Activated naive CD4-positive, alpha-beta T cell (primary cell): ENCODE measurements at places on chromosomes 2 and 18.

- no peak for DNase-seq
Observed at GRCh38 chr2:3959372-3959771, 256.0 kb downstream of the DCDC2C start.

GRCh38 chr2:236641051-236641726 lies 71.6 kb downstream of the ACKR3 start:
- no peak for DNase-seq

DNA sequence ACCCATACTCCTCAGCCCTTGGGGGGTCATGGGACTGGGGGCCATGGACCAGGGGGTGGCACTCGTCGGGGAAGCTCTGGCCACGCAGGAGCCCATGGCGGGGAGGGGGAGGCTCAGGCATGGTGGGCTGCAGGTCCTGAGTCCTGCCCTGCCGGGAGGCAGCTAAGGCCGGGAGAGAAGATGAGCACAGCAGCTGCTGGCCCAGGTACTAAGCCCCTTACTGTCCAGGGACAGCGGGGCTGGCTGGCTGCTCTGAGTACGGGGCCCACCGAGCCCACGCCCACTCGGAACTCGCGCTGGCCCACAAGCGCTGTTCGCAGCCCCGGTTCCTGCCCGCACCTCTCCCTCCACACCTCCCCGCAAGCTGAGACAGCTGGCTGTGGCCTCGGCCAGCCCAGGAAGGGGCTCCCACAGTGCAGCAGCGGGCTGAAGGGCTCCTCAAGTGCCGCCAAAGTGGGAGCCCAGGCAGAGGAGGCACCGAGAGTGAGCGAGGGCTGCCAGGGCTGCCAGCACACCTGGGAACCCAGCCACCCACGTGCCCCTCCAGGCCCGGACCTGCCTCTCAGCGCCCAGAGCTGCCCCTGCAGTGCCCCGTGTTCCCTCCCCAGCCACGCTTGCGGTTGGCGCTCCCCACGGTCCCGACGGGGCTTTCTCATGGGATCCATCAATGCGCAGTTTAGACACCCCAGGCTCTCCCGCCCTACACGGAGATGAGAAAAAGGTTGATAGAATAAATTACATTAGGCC lies 33.6 kb upstream of the ZNF236 start:
- DNase-seq: no peak

DNA sequence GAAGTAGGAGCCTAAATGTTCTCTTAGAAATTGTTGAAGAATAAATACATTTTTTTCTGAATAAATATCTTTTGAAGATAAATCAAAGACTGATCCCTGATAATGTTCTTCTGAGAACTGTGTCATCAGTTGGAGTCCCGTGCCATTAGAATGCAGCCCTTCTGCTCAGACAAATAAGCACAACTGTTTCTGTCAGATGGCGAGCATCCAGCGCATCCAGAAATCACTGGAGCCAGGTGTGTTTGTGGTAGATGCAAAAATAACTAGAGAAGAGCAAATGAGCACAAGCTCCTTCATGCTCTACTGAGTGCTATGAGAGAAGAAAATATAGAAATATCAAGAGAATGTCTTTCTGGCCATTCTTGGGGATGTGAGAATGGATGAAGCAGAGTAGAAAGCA lies 573.7 kb downstream of the THSD7B start:
- no peak for DNase-seq

- DNase-seq: no peak
Observed at GRCh38 chr2:157830266-157830665, 45.9 kb downstream of the ACVR1 start.

DNA sequence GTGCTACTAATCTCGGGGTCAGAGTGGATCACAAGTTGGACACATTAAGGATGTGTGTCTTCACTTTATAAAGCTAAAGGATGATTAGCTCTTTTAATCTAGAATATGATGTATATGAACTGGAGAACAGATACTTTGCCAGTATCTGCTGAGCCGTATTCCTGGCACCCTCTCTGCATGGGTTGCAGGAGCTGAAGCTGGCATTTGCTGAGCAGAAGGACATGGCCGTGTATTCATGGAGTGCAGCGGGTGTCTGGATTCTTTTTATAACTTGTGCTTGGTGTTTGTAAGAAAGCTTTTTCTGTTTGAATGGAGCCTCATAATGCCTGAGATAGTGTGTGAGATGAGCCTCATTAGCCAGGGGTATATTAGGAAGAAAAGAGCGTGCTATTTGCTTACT lies 103.9 kb upstream of the MCFD2 start:
- DNase-seq: no peak

- no peak for DNase-seq
Observed at GRCh38 chr2:160111951-160112798, 49.8 kb upstream of the PLA2R1 start.

GRCh38 chr2:106124106-106124756 lies 69.9 kb downstream of the UXS1 start:
- no peak for DNase-seq

GRCh38 chr2:16114836-16115235 lies 174.5 kb downstream of the MYCN start:
- DNase-seq: no peak

GRCh38 chr2:204491528-204491927 lies 53.7 kb upstream of the PARD3B start:
- no peak for DNase-seq

GRCh38 chr2:207253666-207254345 lies 88.1 kb upstream of the KLF7 start:
- no peak for DNase-seq

GRCh38 chr2:167406558-167406957 lies 518.3 kb downstream of the XIRP2 start:
- no peak for DNase-seq
